ENCODE measurements at places on chromosomes 3 and 15. TPM values are rescaled to one million over a fixed set of nuclear protein-coding genes. Genes with fewer than 3 reads are reported as not detected.

DNA sequence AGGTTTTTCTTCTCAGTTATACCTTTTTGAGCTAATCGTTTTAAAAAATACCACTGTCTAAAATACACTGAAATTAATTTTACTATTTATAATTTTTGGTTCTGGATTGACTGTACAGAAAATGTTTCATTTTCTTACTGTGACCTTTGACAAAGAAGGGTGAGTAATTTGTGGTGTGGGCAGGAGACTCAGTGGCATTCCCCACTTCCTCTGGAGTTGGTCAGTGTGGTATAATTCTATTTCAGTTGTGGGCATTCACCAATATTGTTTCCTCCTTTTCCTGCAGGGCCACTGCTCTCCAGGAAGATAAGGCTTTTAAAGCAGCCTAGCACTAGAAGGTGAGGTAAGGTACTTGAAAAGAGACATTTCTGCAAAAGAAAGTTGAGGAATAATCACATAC lies 6.5 kb downstream of the DAG1 start:
- H3K36me3 ChIP-seq: peaks cover 7% of the 10 kb centered on the region
- no peak overlapping the region for H3K4me3 ChIP-seq
- no peak overlapping the region for H3K27ac ChIP-seq
- no peaks in the 10 kb centered on the region for H3K27me3 ChIP-seq
- DNase-seq: no peak
- peaks cover 2% of the 10 kb centered on the region for H3K4me1 ChIP-seq

GRCh38 chr15:43955140-43955539 lies 128.3 kb downstream of the WDR76 start:
- H3K4me3 ChIP-seq: no peak overlapping the region
- no peak for DNase-seq
- no peaks in the 10 kb centered on the region for H3K36me3 ChIP-seq
- H3K4me1 ChIP-seq: peaks cover 23% of the 10 kb centered on the region
- no peak overlapping the region for H3K27ac ChIP-seq
- no peaks in the 10 kb centered on the region for H3K27me3 ChIP-seq

DNA sequence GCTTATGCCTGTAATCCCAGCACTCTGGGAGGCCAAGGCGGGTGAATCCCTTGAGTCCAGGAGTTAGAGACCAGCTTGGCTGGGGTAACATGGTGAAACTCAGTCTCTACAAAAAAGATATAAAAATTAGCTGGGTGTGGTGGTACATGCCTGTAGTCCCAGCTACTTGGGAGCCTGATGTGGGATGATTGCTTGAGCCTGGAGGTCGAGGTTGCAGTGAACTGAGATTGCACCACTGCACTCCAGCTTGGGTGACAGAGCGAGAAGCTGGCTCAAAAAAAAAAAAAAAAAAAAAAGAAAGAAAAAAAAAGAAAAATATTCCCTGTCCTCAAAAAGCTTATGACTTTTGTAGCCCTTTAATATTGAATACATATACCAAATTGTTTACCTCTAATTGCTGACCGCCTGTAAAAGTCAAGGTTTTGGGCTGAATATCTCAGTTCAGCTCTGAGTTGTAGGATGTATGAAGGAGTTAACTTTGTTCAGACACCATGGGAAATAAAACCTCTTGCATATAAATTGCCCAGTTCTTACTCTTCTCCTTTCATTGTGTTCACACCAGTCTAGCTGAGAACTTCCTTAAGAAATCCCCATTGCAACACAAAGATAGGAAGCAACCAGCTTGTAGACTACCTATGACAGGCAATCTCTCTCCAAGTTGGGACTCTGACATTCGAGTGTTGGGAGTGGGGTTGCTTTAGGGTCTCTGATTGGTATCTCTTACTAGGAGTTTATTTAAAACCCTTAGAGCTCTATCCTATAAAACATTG lies 97.6 kb upstream of the RASGRP1 start:
- no peaks in the 10 kb centered on the region for H3K36me3 ChIP-seq
- H3K27me3 ChIP-seq: 0 out of 2 replicates have a peak, but pooled peaks cover 4% of the 10 kb centered on the region
- no peak overlapping the region for H3K27ac ChIP-seq
- no peak overlapping the region for H3K4me3 ChIP-seq

IL12A gene
- 0.09 TPM for total RNA-seq

- peaks cover 5% of the 10 kb centered on the region for H3K4me1 ChIP-seq
- no peak overlapping the region for H3K4me3 ChIP-seq
- DNase-seq: no peak
- H3K27ac ChIP-seq: no peak overlapping the region
These were observed 16.0 kb downstream of the SEC61A1 start for GRCh38 chr3:128068156-128068620.

DNA sequence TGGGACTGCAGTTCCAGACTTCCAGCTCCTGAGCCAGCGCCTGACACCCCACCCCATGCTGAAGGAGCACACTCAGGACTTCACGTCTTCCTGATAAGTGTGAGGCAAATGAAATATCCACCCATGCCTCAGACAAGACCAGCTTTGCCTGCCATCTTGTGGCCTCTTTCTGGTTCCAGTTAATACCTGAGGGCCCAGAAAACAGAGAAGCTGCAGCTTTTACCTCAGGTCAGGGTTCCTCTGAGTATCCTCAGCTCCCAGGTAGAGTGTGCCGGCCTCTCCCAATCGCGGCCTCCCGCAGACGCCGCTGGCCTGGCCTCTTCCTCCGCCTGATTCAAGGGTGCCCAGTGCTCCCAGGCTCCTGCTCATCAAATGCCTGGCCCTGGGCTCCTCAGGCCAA lies 5.1 kb upstream of the KLHL6 start:
- H3K36me3 ChIP-seq: no peaks in the 10 kb centered on the region
- DNase-seq: no peak
- H3K27me3 ChIP-seq: no peaks in the 10 kb centered on the region
- no peaks in the 10 kb centered on the region for H3K4me1 ChIP-seq
- H3K27ac ChIP-seq: no peak overlapping the region
- H3K4me3 ChIP-seq: no peak overlapping the region
